ENCODE measurements at places on chromosomes 1 and 21. TPM values are rescaled to one million over a fixed set of nuclear protein-coding genes. Genes with fewer than 3 reads are reported as not detected.

- DNase-seq = no peak
Observed at GRCh38 chr1:21598417-21598816, 70.7 kb downstream of the RAP1GAP start.

DNA sequence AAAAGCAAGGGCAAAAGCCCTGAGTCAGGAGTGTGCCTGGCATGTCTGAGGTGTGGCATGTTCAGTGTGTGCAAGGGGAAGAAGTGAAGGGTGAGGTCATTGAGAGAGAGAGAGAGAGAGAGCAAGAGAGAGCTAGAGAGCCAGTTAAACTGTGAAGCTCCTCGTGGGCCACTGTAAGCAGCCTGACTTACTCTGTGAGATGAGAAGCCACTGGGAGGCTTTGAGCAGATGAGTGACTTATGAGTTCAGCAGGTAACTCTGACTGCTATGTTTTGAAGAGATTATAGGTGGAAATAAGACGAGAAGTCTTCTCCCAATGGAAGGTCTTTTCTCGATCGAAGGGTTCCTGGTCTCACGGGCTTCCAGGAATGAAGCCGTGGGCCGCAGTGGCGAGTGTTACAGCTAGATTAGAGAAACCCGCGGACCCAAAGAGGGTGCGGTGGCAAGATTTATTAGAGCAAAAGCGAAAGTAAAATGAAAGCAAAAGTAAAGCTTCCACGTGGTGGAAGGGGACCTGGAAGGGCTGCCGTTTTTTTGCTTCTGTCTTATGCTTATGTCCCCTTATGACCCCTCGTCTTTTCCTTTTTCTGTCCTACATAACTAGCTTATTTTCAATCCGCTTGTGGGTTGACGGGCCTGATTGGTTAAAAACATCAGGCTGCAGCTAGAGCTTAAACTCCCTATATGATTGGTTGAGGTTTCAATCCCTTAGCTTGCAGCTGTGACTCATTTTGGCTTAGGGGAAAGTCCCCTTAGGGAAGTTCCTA lies 323.1 kb upstream of the FAM78B start:
- DNase-seq = peak; percentile 62

DNA sequence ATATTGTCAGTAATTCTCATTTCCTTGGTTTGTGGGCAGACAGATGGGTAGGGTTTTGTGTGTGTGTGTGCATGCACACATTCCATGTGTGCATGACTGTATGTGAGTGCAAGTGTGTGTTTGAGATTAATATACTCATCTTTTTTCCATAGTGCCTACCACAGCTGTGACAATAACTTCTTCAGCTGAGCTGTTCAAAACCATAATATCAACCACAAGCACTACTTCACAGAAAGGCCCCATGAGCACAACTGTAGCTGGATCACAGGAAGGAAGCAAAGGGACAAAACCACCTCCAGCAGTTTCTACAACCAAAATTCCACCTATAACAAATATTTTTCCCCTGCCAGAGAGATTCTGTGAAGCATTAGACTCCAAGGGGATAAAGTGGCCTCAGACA lies 149.3 kb downstream of the ADGRL2 start:
- no peak for DNase-seq

GRCh38 chr1:15167386-15167785 lies 13.8 kb downstream of the TMEM51 start:
- no peak for DNase-seq

GRCh38 chr1:174315239-174315638 lies 132.5 kb upstream of the GPR52 start:
- DNase-seq = no peak

GRCh38 chr1:228280106-228280901 lies 72.5 kb downstream of the OBSCN start:
- peak; percentile 52 for DNase-seq

DNA sequence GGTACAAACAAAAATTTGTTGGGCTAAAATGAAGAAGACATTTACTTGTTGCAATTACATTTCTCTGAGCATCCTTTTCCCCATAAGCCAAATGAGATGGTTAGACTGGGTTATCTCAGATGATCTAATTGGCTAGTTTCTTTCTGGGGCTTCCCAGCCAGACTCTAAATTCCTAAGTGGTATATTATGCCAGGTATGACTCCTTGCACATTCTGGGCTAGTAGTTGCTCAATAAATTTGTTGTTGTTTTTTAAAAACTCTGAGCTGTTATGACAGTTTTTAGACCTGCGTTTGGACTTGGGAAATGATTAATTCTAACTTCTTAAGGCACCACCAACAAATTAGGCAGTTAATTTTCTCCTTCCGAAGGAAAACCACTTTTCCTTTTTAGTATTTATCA lies 66.1 kb downstream of the UCK2 start:
- DNase-seq = no peak

The DDAH1 gene
- 51.3 TPM for total RNA-seq

DNA sequence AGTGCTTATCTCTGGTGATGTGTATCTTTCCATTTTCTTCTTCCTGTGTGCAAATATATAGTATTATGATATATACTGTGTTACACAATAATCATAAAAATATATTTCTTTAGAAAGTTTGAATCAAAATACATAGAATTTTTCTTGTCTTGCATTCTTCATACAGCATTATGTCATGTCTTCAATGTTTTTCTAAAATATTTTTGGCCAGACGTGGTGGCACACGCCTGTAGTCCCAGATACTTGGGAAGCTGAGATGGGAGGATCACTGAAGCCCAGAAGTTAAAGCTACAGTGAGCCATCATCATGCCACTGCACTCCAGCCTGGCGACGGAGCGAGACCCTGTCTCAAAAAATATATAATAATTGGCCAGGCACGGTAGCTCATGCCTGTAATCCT lies 41.6 kb downstream of the IL6R start:
- DNase-seq = no peak

DNA sequence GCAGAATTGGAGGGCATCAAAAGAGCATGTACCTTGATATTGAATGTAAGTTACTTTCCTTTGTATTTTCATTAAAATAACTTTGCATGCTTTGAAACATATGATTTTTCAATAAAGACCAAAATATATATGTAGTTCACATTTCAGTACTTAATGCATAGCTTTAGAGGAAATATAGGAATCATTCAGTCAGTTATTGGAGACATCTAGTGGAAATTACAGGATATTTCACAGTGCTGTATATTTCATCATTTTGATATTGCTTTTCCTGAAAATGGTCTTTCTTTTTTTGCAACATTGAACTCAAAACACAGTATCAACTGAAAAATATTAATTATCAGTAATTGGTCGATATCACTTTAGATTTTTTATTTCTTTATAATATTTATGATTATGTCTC lies 375.8 kb downstream of the NCAM2 start:
- no peak for DNase-seq

The PITHD1 gene
- total RNA-seq = 46.5 TPM

DNA sequence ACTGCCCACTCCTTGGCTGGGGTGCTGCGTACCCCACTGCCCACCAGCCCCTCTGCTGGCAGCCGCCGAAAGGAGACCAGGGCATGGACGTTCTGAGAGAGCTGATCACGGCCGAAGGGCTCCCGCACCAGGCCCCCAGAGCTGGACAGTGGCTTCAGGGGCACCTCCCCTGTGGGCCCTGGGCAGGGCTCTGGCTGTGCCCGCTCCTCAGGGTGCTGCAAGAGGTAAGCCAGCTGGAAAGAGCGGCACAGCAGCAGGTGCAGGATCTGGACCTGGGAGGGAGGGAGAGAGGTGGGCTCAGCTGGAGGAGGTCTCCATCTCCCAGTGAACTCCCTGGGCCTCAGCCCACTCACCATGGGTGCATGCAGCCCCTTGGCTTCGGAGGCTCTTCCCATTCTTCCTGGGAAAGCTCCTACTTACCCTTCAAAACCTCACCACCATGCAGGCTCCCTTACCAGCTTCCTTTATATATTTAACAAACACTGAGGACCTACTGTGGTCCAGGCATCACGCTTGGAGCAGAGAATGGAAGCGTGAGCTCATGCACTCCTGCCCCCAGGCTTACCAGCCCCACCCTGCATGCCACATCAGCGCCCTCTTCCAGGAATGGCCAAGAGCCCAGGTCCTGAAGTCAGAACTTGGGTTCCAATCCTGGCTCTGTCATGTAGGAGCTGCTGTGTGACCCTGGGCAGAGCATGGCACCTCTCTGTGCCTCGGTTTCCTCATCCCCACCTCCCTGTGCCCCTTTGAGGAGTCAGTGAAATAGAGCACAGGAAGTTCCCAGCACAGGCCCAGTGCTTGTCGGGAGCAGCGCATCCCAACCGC lies 6.8 kb upstream of the KIF17 start:
- peak; percentile 56 for DNase-seq

DNA sequence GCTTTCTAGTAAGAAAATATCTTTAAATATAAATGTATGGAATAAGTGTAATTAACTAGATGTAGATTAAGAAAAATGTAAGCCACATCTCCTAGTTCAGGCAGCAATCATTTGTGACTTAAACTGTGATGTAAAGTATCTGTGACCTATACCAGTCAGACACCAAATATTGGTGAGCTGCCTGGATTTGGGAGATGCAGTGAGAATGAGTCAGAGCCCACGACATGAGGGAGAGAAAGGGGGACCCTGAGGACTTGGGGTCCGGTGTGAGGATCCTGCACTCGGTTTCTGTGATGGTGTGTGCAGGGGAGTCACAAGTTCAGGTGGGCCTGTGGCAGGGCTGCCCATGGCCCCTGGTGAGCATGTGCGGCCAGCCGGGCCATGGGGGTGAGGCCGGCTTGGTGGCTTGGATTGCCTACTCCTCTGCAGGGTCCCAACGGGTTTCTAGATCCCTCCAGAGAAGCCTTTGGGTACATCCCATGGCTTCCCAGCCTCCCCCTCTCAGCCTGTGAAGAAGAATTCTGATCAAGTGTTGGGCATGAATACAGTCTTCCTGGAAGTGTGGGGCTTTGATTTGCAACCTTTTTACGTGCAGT lies 19.0 kb upstream of the ABCG1 start:
- peak; percentile 21 for DNase-seq

DNA sequence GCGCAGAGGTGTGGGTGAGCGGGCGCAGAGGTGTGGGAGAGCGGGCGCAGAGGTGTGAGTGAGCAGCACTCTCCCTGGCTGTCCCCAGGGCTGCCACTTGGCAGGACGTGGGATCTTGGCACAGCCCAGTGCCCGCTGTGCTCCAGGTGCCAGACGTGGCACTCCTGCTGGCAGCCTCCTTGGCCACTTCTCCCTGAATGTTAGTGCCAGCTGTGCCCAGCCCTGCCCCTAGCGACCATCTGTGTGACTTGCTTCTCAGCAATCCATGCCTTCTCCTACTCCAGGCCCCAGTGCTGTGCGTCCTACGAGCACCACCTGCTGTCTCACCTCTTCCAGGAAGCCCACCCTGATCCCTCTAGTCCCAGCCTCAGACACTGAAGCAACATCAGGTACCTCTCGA lies 30.5 kb downstream of the KRTAP10-1 start:
- DNase-seq = peak; percentile 92

DNA sequence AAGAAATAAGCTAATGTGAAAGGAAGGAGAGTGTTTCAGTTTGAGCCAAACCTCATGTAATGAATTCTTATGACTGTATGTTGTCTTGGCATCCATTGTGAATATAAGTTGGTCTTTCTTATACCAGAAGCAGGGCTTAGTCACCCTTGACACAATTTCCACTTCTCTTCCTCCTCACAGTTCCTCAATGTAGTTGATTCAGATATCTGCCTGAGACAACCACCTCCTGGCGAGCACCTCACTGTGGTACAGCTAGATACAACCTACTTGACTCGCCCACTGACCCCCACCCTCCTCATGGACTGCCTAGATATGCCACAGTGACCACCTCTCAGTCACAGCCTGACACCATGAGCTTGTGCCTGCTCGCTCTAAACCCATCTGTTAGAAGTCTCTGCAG lies 45.6 kb downstream of the KYAT3 start:
- DNase-seq = no peak

DNA sequence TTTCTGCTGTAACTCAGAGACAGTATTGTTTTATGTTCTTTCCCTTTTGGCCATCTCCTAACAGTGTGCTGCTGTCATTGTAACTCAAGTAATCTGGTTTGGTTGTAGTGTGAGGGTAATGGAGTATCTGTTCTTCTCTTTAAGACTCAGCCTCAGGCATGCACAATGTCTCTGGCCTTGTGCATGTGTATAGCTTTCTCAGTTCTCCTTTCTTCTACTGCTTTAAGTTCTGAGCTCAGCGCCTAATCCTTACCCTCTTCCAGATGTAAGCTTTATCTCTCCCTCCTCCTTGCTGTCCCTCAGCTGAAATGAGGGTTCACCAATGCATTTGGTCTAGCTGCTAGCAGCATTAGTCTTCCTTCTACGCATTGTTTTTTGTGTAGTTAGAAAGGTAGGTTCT lies 1420.4 kb upstream of the PRMT6 start:
- DNase-seq = no peak

The CD2 gene
- 11.4 TPM for total RNA-seq

DNA sequence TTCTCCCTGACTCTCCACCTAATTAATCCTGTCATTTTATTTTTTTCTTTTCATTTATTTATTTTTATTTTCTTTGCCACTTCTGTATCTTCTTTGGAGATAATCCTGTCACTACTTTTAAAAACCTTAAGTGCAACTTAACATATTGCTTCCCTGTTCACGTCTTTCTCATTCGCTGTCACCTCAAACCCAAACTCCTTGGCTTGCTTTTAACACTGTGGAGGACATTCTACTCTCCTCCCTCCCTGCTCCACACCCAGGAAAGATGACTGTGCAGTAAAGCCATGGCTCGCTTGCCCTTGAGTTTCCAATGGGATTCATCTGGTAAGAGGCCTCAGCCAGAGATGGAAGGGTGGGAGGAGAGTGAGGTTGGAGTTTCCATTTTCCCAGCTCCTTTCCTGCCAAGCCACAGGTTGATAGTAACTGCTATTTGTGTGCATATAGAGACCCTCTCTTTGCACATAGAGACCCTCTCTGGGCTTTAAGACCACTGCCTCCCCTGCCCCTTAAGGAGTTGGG lies 6.4 kb upstream of the BRWD1 start:
- DNase-seq = no peak

DNA sequence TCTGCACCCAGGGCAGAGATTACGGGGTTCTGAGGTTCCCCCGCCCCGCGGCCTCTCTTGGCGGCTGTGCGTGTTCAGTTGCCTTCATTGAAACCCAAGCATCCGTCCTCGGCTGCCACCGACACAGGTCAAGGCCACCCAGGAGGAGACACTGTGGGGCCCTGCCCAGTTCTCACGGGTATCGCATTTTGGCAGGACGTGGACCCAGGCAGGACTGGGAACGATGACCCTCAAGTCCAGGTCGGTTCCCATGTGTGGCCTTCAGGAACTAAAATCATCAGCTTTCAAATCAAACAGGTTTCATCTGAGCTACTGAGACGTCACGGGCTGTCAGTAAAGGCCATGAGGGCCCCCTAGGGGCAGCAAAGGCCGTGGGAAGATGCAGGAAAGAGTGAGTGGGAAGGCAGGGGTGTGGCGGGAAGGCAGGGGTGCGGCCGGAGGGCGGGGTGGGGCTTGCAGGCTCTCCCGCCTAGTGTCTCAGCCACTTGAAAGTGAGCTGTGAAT lies 7.0 kb upstream of the C1orf174 start:
- peak; percentile 54 for DNase-seq
